ENCODE measurements at places on chromosomes 13 and 19.
A peak's percentile ranks its signal among the peaks of the same experiment; 100 is the strongest.

DNA sequence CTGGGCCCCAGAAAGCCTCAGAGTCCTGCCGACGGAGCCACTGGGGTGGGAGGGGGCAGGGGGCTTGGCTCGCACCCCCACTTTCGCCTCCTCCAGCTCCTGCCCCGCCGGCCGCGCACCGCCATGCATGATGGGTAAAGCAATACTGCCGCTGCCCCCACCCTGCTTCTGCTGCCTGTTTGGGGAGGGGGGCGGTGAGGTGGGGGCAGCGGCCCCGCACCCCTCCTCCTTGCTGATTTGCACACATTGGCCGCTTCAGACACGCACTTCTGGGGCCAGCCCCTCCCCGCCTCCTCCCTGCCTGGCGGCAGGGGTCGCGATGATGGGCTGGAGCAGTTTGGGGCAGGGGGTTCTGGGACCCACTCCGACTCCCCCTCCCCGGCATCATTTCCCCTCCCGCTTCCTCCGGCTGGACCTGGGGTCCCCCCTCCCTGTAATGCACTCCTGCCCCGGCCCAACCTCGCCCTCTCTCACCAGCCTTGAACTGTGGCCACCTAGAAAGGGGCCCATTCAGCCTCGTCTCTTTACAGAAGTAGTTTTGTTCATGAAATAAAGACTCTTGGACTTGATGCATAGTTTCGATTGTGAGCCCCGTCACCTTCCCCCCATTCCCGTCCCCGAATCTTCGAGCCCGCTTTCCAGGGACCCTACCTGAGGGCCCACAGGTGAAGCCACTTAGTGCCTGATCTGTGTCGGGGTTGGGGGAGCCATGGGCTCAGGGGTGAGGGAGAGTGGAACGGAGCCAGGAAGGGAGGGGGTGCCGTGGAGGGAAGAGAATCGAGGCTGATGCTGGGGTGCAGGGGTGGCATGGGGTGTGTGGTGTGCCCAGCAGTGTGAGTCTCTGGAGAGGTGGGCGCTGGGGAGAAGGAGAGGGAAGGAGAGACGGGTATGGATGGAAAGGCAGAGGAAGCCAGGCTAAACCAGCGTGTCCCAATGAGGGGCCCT is 1.4 kb upstream of the HPN start:
- DNase-seq, result no peak

GRCh38 chr19:14972676-14973075 is 7.0 kb downstream of the SLC1A6 start:
- DNase-seq, result no peak

DNA sequence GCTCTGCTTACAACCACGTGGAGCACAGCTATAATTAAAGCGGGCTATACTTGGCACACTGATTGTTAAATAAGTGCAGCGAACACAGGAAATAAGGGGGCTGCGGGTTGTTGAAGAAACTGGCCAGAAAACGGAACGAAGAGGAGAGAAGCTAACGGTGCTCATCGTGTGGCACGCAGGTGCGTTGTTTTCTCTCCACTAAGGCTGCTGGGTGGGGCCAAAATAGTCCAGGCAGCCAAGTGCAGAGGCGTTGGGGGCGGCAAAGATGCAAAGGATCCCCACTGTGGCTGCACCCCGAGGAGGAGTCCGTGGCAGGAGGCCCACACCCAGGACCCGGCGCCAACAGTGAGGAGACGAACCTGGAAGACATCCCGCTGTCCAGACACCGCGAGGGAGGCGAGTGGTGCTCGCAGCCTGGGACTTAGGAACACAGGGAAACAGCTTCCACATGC is 8.1 kb upstream of the ARL11 start:
- DNase-seq, result no peak

- no peak for DNase-seq
Measured at GRCh38 chr13:29457299-29457698, 138.2 kb downstream of the SLC7A1 start.

DNA sequence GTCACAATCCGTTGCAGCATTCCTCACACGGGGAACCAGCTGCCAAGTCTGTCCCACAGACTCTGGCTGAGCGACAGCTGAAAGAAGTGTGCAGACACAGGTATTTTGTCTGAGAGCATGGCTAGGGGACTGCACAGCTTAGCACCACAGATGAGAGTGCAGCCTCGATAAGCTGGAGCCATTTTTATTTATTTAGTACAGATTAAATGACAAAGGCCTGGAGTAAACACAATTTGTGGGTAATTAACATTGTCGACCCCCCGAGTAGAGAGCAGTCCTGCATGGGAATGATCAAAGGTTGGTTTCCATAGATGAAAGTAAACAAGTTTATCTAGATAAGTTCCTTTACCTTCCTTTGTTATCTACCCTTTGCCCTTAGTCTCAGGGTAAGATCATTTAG is 836.2 kb downstream of the DACH1 start:
- no peak for DNase-seq

DNA sequence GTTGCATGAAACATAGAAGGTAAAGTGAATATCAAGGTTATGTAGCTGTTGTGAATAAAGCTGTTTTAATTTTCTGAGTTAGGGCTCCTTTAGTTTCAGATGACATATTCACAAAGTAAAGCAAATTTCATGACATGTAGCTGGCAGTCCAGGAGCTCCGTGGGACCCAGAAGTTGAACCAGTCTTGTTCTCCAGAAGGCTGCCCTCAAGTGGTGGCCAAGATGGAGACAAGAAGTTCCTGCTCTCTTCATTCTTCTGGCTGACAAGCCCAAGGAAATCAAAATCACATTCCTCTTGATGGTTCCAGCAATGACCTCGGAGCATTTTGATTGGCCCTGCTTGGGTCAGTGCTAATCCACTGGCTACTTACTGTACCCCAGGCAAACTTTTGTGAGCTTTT is 128.7 kb downstream of the LIG4 start:
- no peak for DNase-seq

DNA sequence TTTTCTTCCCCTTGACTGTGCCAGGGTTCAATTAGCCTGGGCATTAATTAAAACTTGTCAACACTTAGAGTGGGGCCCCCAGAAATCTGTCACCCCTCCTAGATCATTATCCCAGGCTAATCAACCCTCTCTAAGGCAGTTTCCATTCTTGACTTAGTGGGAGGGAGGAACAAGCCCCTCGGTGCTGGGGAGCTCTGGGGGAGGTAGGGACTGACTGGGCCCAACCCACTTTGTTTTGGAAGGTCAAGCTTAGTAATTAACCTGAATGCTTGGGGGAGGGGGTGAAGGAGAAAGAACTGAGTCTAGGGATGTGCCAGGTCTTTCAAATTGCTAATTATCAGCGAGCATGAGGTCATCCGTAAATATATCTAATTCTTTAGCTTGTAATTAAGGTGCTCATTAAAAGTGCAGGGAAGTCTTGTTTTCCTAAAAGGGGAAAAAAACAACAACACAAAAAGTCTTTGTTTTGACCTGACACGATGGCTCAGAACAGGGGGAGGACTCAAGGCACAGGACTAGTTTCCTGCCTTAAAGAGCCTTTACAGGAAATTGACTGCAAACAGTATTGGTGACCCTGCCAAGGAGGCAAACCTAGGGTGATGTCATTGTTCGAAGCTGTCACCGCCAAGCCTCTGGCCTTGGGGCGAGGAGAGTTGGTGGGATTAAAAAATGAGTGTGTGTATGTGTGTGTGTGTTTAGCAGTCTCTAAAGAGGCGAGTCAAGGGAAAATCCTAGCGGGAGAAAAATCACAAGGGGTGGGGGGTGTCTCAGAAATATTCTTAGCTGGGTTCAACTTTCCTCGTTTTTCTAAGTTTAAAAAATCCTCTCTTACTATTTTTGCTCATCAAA is 19.4 kb downstream of the ACTN4 start:
- no peak for DNase-seq

- DNase-seq, result no peak
Measured at GRCh38 chr13:79628463-79628862, 147.5 kb downstream of the NDFIP2 start.

DNA sequence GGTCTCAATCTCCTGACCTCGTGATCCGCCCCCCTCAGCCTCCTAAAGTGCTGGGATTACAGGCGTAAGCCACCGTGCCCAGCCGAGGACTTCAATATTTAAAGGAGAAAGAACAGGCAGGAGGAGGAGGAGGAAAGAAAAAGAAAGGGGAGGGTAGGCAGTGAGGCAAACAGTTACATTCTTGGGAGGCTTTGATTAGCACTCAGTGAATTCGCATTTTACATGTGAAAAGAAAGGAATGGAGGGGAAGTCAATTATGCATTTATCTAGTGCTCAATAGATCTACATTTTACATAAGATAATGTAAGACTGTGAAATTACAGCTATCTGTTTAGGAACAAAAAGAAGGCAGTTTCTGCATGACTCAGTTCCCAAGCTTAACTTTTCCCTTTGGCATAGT is 30.9 kb upstream of the CXCL17 start:
- DNase-seq, result no peak

GRCh38 chr13:86933676-86934075 is 737.5 kb upstream of the SLITRK5 start:
- DNase-seq, result no peak

DNA sequence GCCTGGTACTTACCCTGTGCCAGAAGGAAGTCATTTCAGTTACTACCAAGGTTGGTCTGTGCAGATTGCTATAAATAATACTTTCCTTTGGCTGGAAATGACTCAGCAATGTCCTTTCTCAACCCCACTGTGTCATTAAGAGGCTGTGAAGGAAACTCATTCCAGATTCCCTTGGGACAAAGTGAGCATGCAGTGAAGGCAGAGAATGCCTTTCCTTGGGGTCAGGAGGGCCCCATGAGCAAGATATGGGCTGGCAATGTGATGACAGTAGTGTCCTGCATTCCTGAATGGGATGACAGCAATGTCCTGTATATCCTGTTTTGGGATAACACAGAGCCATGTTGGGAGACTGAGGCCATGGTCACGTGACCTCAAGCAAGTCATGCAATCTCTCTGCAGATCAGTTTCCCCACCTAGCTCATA is 213.1 kb upstream of the TMTC4 start:
- no peak for DNase-seq

DNA sequence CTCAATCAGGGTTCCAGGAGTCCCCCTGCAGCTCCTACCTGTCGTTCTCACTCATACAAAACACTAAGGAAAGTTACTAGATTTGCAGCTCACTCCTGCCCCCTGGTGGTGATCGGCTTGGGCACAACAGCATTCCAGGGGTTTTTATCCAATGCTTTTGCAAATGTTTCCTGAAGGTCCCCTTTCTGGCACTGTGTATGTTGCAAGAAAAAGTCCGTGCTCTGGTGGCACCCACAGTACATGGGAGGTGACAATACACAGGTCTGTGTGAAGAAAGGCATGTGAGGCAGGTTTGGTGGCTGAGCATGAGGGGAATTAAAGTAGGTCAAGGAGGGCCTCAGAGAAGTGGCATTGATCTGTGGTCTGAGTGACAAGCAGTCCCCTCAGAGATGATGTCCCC is 8.6 kb upstream of the TYK2 start:
- peak; percentile 79 for DNase-seq

DNA sequence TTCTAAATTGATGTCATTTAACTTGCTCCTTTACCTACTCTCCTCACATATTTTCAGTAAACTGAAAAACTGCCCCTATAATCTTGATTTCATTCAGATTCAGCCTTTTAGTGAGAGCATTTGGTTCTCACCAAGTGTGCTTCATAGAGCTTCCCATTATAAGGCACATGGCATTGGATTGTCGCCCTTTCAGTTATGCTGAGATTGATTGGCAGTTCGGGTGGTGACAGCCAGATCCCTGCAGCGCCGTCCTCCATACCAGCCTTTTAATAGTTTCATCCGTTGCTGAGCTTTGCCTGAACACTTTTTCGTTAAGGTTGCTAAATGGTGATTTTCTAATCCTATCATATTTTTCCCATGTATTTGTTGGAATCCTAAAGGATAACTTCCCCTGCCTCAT is 80.4 kb downstream of the DHRS12 start:
- DNase-seq, result no peak

DNA sequence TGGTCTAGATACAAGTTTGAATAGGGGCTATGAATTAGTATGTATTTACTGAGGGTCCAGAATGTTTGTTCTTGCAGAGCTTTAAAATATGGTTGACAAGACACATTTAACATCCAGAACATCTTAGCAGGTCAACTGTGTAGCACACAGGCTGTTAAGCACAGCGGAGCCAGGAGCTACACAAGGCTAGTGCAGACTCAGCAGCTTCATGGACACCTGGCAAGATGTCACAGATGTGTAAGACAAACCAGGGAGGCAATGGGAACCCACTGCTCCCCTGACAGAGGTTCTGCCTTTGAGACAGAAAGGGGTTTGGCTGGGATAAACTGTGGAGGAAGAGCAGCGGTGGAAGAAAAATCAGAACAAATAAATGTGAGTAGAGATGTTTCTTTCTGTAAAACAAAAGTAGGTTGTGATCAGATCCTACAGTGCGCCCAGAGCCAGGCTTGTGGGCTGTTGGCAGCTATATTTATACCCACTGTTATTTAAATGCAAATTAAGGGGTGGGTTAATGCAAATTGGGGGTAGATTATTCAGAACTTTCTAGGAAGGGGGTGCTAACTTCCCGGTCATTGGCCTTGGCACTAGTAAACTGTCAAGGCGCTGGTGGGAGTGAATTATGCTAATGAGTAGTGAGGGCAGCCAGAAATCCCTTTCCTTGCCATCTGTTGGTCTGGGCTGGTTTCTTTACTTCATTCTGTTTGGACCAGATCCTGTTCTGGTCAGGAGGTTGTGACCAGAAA is 33.0 kb downstream of the MIPEP start:
- DNase-seq, result no peak

- no peak for DNase-seq
Measured at GRCh38 chr19:6018786-6019185, 40.8 kb upstream of the RANBP3 start.

DNA sequence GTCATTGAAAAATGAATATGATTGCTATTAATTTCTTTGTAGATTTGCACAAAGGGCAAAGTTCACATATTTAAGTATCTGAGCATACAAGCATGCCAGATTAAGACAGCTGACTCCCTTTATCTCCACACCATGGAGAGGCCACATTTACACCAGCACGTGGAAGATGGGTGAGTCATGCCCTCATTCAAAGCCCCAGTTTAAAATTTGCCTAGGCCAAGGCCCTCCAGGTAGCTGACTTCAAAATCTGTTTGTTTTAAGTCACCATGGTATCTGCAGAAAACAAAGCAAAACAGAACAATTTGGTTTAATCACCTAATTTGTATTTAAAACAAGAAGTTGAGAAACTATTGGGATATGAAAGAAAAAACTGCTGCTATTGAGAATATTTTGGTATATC is 109.2 kb downstream of the ESD start:
- DNase-seq, result no peak

- no peak for DNase-seq
Measured at GRCh38 chr19:48842789-48843162, 6.5 kb upstream of the HSD17B14 start.

GRCh38 chr13:60112771-60113170 is 51.0 kb downstream of the DIAPH3 start:
- no peak for DNase-seq

GRCh38 chr19:36973844-36974195 is 57.7 kb downstream of the ZNF568 start:
- no peak for DNase-seq

GRCh38 chr19:1857648-1858326 is 5.6 kb downstream of the KLF16 start:
- no peak for DNase-seq

- no peak for DNase-seq
Measured at GRCh38 chr13:97967948-97968347, 14.5 kb downstream of the IPO5 start.

DNA sequence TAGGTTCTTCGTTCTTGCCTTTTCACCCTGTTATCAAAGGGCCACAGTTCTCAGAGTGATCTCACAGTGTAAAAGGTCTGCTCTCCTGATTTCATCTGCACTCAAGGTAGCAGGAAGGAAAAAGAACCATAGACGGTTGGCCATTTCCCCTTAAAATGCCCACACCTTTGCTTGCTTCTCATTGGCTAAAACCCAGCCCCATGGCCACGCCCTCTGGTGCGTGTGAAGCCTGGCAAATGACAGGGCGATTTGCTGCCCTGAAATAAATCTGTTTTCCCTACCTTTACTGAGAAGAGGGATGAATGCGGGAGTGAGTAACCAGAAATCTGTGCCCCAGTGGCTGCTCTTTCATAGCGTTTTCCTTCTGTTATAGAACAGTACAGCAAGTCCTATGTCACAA is 269.3 kb downstream of the POU4F1 start:
- no peak for DNase-seq
